Activated T-cell treated with anti-CD3 and anti-CD28 coated beads, Interleukin-2, amount 50 U/mL, for 72 hours (primary cell): ENCODE measurements at places on chromosomes 3 and 15.

GRCh38 chr3:126607214-126607908 lies 47.6 kb downstream of the TXNRD3 start:
- DNase-seq = peak; percentile 25

DNA sequence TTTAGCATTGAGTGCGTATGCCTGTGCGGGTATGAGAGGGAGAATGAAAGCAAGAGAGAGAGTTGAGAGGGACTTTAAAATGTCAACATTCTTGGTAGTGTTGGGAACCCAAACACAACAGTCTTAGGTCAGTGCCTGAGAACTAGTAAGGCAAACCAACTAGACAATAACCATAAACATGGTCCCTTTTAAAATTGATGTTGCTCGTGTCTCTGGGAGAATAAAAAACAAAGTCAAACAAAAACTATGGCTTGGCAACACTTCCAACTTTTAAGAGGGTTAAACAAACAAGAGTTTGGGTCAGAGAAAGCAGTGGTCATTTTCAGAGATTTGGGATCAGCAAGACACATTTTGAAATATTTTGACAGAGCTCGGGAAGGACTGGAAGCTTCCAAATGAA lies 146.7 kb upstream of the THBS1 start:
- DNase-seq = no peak

DNA sequence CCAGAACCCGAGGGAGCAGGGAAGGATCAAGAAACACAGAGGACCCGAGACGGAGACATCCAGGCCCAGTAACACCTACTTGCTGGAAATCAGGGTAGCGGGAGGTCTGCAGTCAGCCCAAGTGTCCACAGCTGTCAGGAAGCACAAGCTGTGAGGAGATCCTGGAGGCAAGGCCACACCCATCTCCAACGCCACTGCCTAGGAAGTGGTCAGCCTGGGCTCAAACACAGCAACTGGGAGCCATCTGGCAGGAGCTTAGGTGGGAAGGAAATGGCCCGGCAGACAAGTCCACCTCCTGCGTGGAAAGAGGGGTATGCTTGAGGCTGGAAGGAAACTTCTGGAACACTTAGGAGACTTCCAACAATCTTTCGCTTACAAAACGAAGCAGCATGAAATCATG lies 407.1 kb downstream of the VPS13C start:
- DNase-seq = no peak

GRCh38 chr3:49462222-49462621 lies 7.8 kb upstream of the DAG1 start:
- DNase-seq = no peak

DNA sequence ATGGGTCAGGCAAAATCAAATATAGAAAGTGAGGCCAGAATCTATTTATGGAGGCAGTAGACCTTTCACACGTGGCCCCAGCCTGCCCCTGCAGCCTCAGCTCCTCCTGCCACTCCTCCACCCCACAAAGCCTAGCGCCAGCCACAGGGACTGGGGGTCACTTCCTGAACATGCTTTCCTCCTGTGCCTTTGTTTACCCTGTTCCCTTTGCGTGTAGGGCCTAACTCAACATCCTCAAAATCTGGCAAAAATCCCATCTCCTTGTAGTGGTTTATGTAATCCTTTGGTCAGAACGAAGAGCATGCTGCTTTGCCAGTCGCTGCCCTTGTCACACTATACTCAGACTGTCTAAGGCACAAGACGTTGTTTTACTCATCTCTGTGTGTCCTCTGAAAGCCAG lies 39.6 kb downstream of the KBTBD12 start:
- no peak for DNase-seq

DNA sequence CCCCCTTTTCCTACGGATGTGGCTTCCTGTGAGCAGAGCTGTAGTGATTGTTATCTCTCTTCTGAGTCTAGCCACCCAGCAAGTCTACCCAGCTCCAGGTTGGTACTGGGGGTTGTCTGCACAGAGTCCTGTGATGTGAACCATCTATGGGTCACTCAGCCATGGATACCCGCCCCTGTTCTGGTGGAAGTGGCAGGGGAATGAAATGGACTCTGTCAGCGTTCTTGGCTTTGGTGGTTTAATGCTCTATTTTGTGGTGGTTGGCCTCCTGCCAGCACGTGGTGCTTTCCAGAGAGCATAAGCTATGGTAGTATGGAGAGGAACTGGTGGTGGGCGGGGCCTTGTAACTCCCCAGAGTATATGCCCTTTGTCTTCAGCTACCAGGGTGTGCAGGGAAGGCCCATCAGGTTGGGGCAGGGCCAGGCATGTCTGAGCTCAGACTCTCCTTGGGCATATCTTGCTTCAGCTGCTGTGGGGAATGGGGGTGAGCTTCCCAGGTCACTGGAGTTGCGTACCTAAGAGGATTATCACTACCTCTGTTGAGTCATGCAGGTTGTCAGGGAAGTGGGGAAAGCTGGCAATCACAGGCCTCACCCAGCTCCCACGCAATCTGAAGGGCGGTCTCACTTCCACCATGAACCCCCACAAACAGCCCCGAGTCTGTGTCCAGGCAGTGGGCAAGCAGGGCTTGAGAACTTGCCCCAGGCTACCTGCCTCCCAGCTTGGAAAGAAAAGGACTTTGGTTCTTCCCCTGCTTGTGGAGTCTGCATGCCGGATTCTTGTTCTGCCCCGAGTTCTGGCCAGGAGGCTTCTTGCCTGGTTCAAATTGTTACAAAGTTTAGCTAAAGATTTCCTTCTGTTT lies 9.0 kb upstream of the ADGRG7 start:
- DNase-seq = no peak

DNA sequence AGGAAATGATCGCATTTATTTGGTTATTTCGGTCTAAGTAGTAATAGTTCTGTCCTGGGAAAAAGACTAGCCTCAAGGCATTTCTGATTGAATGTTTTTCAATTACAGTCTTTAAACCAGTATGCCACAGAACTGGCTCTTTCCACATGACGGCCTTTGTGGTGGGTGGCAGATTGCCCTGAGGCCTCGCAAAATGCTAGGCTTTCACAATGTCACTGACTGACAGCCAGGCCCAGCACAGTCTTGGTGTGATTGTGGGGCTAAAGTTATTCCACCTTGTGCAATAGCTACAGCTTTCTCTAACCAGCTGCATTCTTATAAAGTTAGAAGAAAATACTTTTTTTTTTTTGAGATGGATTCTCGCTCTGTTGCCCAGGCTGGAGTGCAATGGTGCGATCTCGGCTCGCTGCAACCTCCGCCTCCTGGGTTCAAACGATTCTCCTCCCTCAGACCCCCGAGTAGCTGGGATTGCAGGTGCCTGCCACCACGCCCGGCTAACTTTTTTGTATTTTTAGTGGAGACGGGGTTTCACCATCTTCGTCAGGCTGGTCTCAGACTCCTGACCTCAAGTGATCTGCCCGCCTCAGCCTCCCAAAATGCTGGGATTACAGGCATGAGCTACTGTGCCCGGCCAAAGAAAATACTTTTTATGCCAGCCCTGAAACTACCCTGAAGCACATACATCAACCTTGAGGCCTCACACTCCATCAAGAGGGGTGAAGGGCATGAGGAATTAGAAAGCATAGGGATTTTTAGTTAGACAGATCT lies 2.5 kb upstream of the ADIPOQ start:
- DNase-seq = no peak

GRCh38 chr3:129577366-129577765 lies 29.1 kb downstream of the PLXND1 start:
- DNase-seq = no peak

GRCh38 chr15:27878841-27879240 lies 220.3 kb downstream of the OCA2 start:
- no peak for DNase-seq

GRCh38 chr3:129341331-129342141 lies 62.9 kb downstream of the HMCES start:
- no peak for DNase-seq

DNA sequence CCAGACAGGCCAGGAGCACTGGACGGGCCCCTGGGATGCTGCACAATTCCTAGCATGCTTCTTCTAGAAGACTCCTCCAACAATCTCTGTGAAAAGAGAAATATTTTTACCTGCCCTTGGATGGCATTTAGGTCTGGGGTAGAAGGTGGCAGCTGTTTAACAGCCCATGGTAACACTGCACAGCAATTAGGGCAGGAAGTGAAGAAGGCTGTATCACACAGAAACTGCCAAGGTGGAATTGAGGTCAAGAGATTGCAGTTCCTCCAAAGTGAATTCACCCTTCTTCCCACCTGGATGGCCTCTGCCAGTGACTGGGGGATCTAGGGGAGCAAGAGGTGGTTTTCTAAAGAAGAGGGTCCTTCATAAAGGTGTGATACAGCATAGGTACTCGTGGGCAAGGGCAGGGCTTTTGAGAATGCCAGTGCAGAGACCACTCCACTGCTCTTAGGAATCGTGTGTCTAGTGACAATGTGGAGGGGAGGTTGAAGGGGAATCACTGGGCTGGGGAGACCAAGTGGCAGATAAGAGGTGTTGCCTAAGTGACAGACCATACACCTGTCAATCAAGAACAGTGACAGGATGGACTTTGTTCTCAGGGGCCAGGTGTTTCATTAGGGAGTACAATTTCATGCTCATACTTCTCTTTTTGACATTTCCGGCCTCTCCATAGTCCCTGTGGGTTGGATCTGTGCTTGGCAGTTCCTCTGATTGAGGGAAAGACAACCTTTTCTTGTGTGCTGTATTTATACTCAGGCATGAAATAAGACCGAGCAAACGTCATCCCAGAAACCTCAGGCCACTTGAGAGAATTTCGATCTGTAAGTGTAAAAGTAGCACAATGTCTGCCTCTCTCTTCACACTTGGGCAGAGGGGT lies 83.5 kb upstream of the BCL6 start:
- DNase-seq = peak; percentile 16

DNA sequence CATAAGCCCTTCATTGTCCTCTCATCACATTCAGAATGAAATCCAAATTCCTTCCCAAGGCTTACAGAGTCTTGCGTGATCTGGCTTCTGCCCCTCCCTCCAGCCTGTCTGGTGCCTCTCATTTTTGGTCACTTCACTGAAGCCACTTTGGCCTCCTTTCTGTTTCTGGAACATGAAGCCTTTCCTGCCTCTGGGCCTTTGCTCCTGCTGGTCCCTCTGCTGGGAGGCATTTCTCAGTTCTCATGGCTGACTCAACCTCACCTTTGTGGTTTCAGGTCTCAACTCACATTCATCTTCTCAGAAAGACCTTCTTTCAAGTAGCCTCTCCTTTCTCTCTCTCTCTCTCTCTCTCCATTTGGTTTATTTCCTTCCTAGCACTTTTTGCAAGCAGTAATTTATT lies 43.9 kb upstream of the BHLHE40 start:
- peak; percentile 22 for DNase-seq

GRCh38 chr3:88195951-88196434 lies 46.2 kb downstream of the C3orf38 start:
- DNase-seq = peak; percentile 51

DNA sequence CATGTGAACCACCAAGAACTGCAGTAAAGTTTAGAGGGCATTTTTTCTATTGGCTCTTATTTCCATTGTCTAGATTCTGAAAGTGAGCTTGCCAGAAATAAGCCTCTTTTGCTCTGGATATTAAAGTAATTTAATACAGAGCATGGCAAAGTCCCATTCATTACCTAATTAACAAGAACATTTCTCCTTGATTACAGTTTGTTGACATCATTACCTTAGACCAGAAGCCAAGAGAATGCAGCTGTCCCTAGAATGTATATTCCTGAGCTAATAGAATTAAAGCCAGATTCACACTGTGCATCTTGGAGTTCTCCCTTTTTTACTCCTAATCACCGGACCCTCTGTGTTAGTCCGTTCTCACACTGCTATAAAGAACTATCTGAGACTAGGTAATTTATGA lies 46.4 kb upstream of the TM4SF4 start:
- no peak for DNase-seq

DNA sequence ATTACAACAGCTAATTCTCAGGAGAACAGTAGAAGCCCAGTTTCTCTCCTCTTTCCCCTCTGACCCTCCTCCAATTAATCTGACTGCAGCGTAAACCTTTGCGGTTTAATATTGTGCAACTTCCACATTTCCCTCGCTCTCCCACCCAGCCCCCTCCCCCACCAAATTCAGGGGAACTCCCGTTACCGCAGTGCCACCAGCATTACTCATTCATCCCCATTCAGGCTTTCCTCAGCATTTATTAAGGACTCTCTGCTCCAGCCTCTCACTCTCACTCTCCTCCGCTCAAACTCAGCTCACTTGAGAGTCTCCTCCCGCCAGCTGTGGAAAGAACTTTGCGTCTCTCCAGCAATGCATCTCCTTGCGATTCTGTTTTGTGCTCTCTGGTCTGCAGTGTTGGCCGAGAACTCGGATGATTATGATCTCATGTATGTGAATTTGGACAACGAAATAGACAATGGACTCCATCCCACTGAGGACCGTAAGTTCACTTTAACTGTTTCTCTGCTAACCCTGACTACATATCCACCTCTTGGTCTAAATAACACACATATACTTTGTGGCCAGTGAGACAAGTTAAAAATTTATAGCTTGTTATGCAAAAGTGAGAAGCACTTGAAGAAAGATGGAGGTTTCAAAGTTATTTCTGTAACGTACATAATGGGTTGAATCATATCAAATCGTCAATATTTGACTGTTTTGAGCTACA lies at the start of gene PTX3:
PTX3 (plus strand) TSS at position 268 of the 709 bp plus-strand sequence; CDS start at position 352, 84 bp downstream.
- DNase-seq = no peak

DNA sequence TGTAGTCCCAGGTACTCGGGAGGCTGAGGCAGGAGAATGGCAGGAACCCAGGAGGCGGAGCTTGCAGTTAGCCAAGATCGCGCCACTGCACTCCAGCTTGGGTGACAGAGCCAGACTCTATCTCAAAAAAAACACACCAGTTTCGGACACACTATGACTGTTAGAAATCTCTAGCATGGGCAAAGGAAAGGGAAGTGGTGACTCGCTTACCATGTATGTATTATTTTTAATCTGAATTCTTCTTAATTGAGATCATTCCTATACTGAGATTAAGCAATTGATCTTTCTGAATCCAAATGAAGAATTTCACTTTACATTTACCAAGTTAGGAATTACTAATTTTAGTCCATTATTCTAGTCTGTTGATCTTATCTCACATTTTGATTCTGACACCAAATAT lies 459.2 kb upstream of the ALCAM start:
- DNase-seq = no peak
